ENCODE measurements at places on chromosomes 13 and 19.

DNA sequence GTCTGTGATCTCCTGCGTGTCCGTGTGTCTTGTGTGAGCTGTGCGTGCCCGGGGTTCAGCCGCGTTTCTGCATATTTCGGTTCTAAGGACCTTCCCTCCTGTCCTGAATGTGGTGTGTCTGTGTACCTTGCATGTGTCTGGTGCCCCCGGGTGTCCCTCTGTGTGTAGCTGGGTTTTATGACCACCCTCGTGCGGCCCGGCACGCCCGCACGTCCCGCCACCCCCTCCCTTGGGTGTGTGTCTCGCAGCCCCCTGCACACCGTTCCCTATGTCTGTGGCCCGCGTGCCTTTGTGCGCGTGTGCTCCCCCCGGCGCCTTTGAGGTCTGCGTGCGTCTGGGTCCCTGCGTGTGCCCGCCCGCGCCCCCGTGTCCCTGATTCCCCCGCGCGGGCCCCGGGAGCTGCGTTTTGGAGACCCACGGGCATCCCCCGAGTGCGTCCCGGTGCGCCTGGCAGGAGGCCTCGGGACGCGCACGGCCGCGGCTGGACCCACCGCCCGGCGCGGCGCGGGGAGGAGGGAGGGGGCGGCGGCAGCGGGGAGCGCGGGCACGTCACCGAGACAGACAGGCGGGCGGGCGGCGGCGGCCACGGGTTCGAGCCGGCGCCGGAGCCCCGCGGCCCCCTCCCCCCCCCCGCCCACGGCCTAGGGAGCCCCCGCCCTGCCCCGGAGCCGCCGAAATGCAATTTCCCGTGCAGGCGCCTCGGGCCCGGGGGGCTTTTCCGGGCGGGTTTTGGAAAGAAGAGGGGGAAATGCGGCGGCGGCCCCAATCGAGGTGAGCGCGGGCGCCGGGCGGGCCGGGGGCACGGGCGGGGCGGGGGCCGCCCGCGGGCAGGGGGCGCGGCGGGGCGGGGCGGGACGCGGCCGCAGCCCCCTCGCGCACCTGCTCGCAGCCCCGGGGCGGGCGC is 12.0 kb upstream of the NANOS3 start:
- no peak for DNase-seq

GRCh38 chr19:30273184-30273583 is 99.0 kb upstream of the ZNF536 start:
- no peak for DNase-seq

DNA sequence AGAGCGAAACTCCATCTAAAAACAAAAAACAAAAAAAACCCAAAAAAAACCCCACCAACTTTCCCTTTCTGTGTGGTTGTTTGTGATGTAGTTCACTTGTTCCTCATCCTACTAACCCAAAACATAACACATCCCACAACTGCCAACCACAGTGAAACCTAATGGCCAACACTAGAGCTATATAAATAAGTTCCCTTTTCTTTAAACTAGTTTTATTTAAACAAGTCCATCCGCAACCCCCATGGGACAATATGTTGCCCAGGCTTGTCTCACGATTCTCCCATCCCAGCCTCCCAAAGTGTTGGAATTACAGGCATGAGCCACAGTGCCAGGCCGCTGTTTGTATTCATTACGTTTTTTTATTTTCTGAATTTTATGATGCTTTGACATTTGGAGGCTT is 71.2 kb upstream of the ADGRE5 start:
- no peak for DNase-seq

DNA sequence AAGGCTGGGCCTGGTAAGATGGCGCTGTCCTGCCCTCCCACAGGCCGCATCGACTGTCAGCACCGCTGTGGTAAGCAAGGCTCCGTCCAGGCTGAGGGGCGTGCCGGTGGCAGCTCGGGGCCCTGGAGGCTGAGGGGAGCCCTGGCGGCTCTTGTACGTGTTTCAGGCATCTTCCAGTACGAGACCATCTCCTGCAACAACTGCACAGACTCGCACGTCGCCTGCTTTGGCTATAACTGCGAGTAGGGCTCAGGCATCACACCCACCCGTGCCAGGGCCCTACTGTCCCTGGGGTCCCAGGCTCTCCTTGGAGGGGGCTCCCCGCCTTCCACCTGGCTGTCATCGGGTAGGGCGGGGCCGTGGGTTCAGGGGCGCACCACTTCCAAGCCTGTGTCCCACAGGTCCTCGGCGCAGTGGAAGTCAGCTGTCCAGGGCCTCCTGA is 1.2 kb downstream of the IZUMO4 start:
- DNase-seq: no peak

GRCh38 chr19:10553087-10553667 is 9.5 kb downstream of the ATG4D start:
- DNase-seq: no peak

- no peak for DNase-seq
Observed at GRCh38 chr13:95676105-95676761, 706 bp upstream of the DNAJC3 start.

DNA sequence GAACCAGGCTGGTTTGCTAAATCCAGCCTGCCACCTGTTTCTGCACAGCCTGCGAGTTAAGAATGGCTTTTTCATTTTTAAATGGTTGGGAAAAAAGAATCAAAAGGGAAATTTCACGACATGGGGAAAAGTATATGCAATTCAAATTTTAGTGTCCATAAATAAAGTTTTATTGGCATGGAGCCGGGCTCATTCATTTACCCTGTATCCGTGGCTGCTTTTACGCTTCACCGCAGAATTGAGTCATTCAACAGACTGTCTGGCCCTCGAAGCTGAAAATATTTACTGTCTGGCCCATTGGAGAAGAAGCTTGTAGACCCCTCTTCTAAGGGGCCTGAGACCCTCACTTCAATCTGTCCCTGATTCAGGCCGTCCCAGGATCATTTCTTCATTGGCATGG is 26.1 kb downstream of the IER2 start:
- DNase-seq: no peak

DNA sequence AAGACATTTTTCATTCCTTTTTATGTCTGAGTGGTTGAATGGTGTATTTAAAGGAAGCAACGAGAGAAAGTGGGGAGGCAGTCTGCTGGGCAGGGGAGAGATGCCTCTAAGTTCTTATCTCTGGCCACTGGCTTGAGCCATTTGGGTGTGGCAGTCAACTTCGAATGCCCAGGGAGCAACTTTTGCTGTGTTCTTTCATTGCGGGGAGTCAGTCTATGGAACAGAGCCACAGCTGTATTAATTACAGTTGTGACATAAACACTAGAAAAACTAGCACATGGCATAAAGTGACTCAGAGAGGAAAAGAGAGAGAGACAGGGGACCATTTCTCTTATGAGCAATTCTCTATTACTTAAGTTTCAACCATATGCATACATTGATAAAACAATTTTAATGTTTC is 40.4 kb upstream of the PDCD5 start:
- no peak for DNase-seq

Data from fibroblast of skin of right quadriceps (primary cell).